ENCODE measurements at places on chromosomes 4 and X.

DNA sequence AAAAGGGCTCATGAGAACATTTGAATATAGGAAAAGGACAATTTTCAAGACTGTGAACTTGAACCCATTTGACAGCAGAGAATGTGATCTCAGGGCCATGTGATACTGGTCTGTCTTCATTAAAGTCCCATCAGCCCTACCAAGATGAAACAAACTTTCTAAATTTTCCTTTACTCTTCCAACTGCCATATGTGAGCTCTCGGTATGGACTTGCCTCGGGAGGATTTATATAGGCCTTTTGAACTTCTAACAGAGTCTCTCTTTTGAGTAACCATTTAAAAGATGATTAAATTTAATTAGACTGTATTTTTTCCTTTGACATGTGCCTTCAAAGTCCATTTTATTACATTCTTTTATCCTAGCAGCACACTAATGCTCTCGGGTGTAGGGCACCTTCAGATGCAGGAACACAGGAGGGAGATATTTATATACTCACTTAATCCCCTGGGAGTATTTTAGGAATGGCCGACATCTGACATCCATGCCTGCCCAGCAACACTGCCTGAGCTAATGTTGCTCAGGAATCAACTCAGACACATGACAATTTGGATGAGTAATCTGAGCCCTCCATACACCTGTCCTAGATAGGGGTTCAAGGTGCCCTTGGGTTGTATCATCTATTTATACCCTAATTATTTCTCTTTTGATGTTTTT is 155.0 kb downstream of the SLC7A11 start:
- no peak for DNase-seq

GRCh38 chrX:109600237-109600651 is 24.7 kb downstream of the KCNE5 start:
- no peak for DNase-seq

- no peak for DNase-seq
Measured at GRCh38 chrX:118437283-118437682, 58.3 kb upstream of the DOCK11 start.

GRCh38 chr4:142940425-142941330 is 94.6 kb upstream of the INPP4B start:
- no peak for DNase-seq

DNA sequence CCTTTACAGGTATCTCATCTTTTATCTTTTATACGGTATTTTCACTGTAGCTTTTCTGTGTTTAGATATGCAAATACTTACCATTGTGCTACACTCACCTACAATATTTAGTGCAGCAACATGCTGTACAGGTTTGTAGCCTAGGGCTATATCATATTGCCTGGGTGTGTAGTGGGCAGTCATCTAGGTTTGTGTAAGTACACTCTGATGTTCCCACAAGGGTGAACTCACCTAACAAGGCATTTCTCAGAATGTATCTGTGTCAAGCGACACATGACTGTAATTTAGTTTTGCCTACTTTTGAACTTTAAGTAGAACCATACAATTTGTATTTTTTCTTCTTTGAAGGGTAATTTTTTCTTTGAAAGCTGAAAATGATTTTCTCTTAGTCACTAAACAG is 54.2 kb upstream of the SLC10A4 start:
- no peak for DNase-seq

DNA sequence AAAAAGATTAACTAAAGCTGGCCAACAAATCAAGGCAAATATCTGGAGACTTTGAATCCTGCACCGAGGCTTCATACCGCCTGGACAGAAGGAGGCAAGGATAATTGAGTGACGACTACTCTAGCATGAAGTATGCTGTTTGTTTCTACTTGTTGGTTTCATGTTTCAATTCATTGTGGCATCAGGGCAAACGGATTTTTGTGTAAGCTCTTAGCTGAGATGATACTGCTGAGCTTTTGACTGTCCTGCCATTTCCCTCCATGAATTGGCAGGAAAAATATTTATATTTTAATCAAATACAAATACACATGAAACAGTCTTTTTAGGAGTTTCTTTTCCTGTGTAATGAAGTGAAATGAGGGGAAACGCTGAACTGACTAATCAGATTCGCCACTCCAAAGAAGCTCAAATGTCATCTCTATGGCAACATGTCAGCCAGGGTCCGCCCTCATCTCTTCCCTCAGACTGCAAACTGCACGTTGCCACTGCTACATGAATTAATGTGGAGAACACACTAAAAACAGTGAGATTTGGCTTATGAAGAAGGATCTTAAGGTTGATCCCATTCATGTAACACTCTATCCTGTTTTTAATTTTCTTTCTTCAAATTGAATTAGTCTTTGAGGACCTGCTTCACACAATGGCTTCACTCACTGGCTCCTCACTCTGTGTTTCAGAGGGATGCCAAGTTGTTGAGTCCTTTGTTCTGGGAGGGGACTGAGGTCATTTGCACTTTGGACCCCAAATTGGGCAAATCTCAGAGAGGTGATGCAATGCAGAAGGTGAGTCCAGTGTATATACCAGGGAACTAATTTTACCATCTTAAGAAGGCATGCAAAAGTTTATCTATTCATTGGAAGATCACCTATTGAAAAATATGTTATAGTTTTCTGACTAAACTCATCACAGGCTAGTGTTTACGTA is 149.6 kb upstream of the MID1 start:
- no peak for DNase-seq

- DNase-seq = no peak
Measured at GRCh38 chrX:82765811-82766210, 742.3 kb upstream of the POU3F4 start.

GRCh38 chr4:137981277-137981676 is 260.9 kb downstream of the SLC7A11 start:
- DNase-seq = no peak

- no peak for DNase-seq
Measured at GRCh38 chrX:135431886-135432285, 10.1 kb downstream of the SMIM10L2A start.

DNA sequence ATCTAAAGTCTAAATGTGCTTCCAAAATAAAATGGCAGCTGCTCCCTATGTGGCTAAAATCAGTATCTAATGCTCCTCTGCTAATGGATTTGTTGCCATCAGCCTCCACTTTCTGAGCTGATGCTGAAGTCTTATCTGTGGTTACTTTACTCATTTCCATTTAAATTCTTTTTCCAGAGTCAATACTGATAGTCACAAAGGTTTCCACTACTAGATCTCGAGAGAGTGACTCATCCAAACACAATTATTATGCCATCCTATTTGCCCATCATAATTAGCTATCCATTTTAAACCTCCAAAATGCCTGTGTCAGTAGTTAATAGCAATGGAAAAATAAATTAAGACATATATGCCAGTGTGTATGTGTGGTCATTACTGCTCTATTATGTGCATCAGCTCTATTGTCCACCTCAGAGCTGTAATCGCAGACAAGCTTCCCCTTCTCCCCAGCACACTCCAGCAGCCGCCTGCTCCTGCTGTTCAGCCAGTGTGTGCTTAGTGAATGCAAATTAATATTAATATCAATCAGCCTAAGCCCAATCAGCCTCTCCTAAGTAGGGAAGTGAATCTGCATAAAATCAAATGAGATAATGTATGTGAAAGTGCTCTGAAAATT is 199.8 kb upstream of the ZIC3 start:
- no peak for DNase-seq

DNA sequence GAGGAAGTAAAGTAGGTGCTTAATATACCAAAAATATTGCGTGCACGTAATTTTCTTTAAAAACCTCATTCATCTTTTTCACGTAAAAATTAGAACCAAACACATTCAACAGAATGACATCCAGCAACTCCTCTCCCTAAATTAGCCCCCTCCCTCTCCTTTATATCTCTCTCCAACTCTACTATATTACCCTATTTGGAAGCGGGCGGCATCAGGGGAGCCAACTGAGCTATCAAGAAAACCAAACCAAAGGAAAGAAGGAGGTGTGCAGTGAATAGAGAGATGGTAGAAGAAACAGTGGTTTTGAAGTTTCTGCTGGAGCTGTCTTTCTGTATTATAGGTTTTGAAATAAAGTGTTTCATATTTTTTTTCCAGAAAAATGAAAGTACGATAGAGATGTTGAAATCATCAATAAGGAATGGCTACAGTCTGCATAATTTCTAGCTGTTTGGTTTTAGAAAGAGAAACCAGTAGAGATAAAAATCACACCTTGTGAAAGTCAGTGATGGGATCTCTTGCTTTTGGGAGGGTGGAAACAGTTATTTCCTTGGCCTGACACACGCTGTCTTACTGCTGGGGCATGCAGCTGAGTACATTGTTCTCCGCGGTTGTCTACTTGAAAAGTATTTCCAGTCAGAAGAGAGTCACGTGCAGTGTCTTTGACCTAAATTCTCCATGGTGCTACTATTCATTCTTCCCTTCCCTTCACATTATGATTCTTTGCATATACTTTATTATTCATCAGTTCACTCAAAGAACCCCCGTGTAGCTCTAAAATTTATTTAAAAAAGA is 94.1 kb upstream of the WDR17 start:
- no peak for DNase-seq

- DNase-seq = no peak
Measured at GRCh38 chrX:40392599-40392998, 188.2 kb upstream of the ATP6AP2 start.

GRCh38 chrX:76918033-76918432 is 490.5 kb downstream of the MAGEE1 start:
- DNase-seq = no peak

- no peak for DNase-seq
Measured at GRCh38 chr4:13918110-13918509, 290.6 kb upstream of the BOD1L1 start.

DNA sequence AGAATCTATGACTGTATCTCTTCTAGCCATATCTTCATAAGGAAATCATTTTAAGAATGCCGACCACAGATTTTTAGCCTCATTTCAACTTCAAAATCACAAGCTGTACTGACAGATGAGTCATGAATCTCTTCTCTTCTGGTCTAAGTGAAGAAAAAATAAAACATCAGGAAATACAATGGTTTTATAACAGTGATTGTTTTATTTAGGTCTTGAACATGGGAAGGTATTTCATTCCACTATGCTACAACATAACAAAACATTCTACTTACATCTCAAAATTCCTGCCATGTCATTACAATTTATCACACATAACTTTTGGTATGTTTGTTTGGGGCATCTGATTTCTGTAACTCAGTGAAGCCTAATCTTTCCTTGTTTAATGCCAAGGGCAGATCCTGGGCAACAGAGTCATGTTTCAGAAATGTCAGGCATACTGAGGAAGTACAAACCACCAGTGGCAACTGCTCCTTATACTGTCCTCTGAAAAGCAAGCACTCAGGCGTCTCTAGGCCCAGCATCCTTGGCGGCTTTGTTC is 325.0 kb downstream of the PDHA2 start:
- no peak for DNase-seq

GRCh38 chrX:110402091-110402849 is 43.6 kb downstream of the RTL9 start:
- no peak for DNase-seq

DNA sequence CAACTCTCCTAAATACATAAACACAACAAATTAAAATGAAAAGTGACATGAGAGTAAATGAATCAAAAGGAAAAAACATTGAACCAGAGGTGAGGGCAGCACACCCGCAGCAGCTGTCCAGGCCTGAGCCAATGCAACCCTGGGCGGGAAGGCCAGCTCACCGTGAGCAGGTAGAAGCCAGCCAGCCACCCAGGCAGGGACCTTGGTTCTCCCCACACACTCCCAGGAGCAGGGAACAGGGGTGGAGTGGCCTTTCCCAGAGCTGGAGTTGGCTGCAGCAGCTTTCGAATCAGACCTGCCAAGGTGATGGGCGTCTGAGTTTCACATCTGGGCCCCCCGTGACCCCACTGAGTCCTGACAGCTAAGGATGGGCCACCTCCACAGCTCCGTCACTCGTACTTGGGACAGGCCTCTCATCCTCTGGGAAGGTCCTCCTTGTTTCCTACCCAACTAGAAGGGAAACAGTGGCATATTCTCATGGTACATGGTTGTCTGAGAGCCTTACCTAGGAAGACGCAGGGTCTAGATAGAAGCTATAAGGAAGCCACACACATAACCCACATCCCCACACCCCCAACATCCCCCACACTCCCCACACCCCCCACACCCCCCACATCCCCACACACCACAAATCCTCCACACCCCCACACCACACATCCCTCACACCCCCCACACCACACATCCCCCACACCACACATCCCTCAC is 172.2 kb downstream of the DCLK2 start:
- DNase-seq = no peak

Data from CD4-positive, alpha-beta memory T cell (primary cell).